Nucleus accumbens (tissue), 56 donors: ENCODE measurements at places on chromosomes 1 and 21.
A peak's percentile ranks its signal among the peaks of the same experiment; 100 is the strongest.

- DNase-seq: no peak
These were observed 23.4 kb upstream of the HSD3B1 start for GRCh38 chr1:119483441-119484200.

- DNase-seq: no peak
These were observed 13.4 kb upstream of the PKP1 start for GRCh38 chr1:201269900-201270410.

DNA sequence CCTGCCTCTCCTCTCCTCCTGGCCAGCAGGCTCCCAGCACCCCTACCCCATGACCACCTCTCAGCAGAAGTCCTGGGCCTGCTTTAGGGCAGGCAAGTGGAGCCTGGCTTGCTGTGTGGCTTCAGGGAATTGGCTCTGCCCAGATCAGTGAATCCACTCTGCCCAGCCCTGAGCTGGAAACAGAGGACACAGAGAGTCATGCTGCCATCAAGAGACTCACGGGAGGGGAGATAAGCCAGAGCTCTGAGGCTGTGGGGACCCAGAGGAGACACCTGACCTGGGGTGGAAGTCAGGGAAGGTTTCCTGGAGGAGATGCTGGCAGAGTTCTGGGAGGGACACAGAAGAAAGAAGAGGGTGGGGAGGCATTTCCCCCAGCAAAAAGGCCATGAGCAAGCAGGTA is 54.2 kb downstream of the GLIS1 start:
- no peak for DNase-seq

- DNase-seq: no peak
These were observed 5.2 kb upstream of the DMRTB1 start for GRCh38 chr1:53454019-53454418.

DNA sequence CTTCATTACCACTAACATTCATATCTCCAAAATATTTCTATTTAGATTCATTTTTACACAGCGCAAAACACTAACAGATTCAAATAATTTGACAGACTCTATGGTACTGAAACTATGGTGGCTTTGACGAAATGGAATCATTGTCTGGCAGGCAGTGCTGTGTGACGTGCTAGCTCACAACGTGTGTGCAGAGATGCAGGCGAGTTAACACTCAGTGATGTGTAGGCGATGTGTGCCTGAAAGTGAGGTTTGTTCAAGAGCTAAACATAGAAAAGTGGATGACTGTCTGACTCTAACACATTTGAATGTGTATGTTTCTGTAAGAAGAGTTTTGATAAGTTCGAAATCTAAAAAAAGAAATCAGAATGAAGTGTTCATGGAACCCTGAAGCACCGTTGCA is 97.7 kb downstream of the RYR2 start:
- no peak for DNase-seq

GRCh38 chr1:3909615-3910014 is 9.5 kb upstream of the C1orf174 start:
- DNase-seq: no peak

DNA sequence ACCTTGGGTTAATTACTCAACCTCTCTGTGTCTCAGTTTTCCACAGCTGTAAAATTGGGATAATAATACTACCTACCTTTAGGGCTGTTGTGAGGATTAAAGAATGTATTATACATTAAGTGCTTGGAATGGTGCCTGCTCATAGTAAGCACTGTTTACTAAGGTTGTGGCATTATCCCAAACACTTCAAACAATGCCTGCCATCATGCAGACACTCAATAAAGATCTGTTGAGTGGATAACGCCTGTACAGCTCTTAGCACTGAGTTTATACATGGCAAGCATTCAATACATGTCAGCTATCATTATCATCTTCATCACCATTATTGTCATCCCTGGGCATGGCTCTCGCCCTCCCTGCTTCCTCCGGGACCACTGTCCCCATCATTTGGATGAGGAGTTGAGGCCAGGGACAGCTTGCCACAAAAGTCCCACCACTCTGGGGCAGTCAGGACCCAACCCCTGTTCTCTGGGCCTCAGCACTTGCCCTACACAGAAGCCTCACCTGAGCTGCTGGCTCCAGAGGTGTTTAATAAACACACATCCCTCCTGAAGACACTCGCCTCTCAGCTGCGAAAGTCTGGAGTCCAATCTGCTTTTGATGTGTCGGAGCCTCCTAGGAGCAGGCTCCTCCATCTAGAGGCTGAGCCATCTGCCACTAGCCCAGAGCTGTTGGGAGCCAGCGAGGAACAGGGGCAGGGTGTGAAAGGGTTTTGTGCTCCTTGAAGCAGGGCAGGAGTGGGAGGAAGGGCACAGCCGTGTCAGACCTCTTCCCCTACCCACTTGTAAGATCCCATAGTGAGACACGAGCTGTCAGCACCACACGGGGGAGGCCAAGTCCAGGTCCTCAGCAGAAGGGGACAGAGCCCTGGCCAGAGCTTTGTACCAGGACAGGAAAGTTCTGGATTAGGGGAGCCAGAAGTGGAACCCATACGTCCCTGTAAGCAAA is 80.9 kb upstream of the ZC3H12A start:
- DNase-seq: no peak

DNA sequence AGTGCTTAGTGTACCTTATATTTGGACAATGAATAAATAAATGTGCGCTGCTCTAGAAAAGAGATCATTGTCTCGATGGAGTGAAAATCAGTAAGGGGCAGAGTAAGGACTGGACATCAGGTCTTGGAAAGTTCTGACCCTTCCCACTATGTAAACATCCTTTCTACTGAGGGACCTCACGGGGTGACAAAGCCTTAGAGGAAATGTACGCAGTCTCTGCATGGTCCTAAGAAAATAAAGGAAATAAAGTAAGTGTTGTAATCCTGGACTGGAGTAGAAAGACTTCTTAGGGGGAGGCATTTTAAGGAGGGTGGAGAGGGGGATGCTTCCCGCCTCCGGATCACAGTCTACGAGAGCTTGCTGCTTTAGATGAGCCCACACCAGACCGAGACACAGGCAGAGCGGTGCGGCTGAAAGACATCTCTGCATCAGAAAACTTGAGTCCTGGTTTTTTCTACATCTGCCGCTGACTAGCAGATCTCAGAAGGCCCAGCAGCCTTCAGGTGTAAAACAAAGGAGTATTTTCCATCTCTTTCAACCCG is 22.3 kb upstream of the GPR137B start:
- no peak for DNase-seq

DNA sequence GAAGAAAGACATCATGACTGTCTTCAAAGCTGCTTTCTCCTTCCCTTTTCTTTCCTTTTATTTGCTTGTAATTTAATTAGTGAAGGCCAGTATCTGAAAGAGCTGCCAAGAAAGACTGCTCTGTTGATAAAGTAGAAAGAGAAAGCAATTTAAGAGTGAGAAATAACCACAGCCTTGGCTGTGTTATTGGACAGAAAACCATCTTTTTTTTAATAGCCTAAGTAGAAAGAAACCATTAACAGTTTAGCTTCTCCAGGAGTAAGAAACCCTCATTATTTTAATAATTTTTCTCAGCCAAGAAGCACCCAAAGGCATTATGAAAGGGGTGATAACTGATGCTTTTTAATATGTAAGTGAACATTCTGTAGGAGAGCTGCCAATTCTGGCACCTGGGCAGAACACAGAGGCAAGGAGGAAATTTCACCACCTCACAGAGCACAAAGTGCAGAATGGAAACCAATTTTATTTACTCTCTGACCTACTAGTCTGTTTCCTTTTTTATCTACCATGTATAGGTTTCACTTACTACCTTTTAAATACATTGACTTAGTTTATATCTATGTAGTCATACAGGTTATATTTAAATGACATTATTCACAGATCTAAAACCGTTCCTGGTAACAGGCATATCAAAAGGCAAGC is 703.2 kb downstream of the MRPL39 start:
- no peak for DNase-seq

DNA sequence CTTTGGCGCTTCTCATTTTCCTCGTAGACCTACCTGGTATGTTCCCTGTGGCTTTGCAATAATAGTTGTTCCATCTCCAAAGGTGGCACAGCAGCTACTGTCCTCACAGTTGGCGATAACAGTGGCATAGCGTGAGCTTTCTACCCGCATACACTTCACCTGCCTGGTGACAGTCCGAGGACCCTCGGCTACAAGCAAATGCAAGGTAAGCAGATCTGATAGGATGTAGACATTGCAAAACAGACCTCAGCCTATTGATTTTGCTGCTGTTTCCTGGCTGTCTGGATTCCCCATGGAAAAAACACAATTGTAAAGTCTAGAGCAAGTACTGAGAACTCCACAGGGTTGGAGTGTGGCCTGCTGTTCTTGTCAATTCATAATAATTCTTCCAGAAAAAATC is 78.5 kb downstream of the WDR3 start:
- DNase-seq: no peak

- DNase-seq: no peak
These were observed 95.9 kb upstream of the SGIP1 start for GRCh38 chr1:66438062-66438461.

GRCh38 chr1:6141592-6141991 is 38.5 kb downstream of the CHD5 start:
- DNase-seq: no peak

DNA sequence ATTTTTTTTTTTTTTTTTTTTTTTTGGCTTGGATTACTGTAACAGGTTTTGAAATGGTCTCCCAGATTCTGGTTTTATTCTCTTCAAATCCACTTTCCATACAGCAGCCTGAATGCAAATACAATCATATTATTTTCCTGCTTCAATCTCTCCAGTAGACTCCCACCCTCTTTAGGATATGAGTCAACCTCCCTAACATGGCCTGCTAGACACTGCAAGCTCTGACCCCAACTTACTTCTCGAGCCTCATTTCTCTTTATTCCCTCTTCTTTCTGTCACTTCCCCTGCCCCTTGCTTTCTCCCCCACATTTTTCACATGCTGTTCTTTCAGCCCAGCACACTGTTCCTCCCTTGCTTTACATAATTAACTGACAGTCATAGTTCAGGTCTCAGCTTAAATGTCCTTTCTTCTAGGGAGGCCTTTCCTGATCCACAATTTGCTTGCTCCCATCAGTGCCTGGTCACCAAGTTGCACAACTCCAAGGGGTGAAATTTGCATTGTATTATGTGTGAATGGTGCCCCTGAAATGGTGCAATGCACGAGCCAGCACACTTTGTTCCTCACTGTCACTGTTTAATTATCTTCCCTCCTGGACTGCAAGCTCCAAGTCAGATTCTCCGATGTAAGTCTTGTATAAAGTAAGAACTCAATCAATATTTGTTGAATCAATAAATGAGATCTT is 22.1 kb upstream of the IL19 start:
- no peak for DNase-seq

- no peak for DNase-seq
These were observed 8.8 kb upstream of the CTBS start for GRCh38 chr1:84582802-84583587.

DNA sequence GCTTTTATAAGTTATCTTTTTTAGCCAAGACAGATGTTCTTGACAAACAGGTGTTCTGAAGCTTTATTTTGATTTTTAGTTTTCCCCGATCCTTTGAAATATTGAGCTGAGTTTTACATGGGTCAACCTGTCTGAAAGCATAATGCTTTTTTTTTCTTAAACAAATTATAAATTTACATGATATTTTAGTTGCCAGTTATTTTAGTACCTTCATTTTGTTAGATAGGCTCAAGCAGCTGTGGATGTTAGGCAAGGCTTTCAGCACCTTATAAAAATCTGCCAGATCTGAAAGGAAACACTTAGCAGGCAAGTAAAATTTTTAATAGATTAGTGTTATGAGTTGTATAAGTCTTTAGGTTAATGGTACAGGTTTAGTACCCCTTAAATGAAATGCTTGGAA is 33.7 kb downstream of the ATF6 start:
- DNase-seq: no peak

GRCh38 chr1:229953736-229954326 is 113.2 kb upstream of the GALNT2 start:
- DNase-seq: no peak

DNA sequence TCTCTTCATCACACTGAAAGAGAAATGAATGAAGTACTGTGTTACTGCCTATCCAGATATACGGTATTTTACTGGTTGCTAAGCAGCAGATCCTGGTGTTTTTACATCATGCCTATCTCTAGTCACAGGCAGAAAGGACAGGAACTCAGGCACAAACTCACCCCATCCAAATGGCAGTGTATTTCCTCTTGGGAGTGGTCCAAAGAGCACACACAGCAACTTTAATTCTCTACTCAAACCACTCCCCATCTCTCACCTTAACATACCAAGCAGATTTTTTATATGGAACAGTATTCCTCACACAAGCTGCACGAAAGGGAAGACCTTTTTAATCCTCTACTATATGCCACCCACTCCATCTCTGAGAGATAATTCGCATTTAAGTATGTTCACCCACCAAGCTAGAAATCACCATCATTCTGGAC is 27.3 kb downstream of the EIF4G3 start:
- no peak for DNase-seq

- DNase-seq: no peak
These were observed 20.9 kb downstream of the PTAFR start for GRCh38 chr1:28155628-28156027.

DNA sequence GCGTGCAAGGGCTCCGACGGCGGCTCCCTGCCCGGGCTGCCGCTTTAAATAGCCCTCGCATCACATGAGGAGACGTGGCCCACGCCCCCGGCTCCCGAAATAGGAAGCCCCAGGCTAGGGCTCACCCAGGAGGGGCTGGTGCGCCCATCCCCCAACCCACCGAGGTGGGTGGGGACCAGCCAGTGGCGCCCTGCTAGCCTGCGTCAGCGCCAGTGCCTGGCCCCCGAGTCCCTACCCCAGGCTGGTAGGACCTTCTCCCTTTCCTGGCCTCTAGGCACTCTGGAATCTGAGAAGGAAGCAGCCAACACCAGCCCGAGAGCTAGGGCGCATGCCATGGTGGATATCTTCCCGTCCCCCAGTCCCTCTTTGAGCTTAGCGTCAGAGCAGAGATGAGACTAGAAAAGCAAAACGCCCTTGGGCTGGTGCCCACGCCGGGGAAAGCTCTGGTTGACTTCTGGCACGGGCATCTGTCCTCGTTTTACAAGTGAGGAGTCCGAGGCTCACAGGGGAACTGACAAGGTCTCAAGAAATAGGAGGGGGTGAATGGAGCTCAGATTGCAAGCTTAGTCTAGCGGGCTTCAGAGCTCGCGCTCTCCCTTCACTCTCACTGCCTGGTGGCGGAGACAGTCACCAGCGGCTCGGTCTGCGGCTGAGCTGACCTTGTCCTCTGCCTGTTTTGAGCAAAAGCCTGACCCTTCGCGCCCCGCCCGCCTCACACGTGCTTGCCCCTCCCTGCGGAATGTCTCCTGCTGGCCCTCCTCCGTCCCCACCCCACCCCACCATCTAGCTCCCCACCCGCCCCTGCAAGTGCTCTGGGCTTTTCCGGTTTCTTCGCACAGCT is at the start of gene FABP3:
FABP3 (minus strand) TSS at position 21 of the 841 bp plus-strand sequence. CDS start 62 bp downstream, outside the sequence.
- DNase-seq: peak; percentile 62
